Activated T-cell treated with anti-CD3 and anti-CD28 coated beads, Interleukin-2, amount 50 U/mL, for 48 hours (primary cell): ENCODE measurements at places on chromosomes 12 and 14.

DNA sequence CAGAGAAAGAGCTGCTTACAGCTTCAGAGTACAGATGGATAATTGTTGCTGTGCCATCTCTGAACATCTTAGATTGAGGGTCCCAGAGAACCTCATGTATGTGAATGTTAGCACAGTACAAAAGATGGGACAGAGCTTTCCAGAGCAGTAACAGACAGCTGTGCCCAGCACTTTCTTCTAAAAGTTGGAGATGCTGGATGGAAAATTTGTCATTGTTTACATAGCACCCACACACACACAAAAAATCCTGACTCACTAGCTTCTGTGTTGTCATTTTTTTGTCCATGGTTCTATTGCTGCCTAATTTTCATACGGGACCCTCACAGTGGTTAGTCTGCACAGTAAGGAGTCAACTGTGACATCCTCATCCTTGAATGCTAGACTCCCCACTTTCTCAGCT lies 374.7 kb downstream of the DIO2 start:
- DNase-seq: no peak

DNA sequence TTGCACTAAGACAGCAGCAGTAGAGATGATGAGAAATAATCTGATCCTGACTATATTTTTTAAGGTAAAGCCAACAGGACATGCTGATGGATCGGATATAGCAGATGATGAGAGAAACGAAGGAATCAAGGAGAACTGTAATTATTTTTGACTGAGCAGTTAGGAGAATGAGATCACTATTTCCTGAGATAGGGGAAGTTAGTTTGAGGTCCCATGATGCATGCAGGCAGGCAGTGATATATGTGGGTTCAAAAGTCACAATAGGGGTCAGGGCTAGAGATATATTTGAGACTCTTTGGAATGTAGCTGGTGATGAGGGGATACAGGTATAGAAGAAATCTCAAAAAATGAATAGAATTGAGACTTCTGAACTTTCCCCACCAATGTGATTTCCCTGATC lies 107.6 kb downstream of the GTF2A1 start:
- DNase-seq: no peak

GRCh38 chr12:116454950-116455447 lies 104.2 kb upstream of the MAP1LC3B2 start:
- no peak for DNase-seq

- no peak for DNase-seq
Observed at GRCh38 chr14:78805570-78805969, 635.4 kb downstream of the NRXN3 start.

DNA sequence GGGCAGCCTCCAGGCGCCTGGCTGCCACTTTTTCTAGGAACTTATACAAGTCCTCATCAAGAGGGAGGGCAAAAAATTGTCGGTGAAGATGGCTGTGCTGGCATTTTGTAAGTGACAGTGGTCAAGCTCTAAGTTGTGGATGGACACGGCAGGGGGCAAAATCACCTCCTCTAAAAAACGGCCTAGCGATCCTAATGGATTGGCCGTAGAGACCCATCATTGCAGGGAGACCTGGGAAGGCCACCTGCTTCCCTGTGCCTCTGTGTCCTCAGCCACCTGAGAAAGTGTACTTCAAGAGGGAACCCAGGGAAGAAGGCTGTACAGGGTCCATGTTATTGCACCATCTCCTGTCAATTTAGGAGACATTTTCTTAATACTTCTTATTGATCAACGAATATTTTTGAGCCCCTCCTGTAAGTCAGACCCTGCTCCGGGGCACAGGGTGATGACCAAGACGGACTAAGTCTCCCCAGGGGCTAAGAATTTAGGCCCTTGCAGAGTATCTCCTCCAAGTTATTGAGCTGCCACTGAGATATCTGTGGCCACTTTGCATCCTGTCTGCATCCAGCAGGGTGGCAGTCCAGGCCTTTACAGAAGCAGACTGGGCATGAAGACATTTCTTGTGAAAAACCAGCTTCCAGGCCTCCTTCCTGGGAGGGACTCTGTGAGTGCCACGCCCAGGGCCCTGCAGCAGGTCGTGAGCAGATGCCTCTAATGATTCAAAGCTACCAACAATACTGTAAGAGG lies 40.5 kb downstream of the PSMA6 start:
- peak; percentile 72 for DNase-seq

DNA sequence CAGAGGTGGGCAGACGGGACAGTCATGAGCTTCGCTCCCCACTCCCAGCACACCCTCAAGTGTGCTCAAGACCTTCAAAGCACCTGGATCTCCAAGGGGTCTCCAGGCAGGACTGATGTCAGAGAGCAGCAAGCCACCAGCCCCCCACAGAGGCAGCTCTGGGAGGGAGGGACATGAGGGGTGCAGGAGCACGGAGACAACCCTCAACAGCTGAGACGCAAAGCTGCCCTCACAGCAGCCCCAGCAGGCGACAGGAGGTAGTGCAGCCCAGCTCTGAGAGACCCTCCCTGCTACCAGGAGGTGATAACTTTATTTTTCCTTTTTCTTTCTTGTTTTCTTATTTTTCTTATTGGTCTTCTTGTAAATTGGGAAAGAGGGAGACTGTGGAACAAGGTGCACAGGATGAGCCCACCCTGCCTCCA lies 17.9 kb downstream of the SIVA1 start:
- peak; percentile 54 for DNase-seq
